ENCODE measurements at places on chromosomes 4 and X.

GRCh38 chr4:189780391-189780790 lies 160.3 kb upstream of the FRG1 start:
- DNase-seq = no peak

- DNase-seq = no peak
These were observed 162.8 kb downstream of the ARHGAP24 start for GRCh38 chr4:85637778-85638177.

DNA sequence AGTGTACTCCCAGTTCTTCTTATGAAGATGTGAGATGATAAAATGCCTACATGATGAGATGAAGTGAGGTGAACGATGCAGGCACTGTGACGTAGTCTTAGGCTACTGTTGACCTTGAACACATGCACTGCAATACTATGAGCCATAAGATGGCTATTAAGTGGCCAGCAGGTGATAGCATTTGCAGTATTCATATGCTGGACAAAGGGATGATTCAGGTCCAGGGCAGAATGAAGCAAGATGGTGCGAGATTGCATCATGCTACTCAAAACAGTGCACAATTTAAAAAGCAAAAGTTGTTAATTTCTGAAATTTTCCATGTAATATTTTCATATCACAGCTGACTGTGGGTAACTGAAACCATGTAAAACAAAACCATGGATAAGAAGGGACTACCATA lies 781.4 kb downstream of the PCDH18 start:
- DNase-seq = no peak

DNA sequence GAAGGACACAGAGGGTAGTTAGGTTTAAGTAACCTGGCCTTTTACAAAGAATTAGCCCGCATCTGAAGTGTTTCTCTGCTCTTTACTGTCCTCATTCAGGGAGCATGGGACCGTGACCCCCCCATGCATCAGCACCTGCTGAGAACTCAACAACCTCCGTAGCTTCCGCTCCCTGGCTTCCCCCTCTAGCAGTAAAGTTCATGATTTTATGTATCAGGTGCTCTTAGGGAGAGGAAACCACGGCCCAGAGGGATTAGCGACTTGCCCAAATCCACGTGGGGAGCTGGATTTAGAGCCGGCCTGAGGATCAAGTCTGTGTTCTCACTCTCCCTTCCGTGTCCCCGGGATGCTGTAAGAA lies 284.6 kb upstream of the GATB start:
- no peak for DNase-seq

GRCh38 chr4:72418458-72418857 lies 150.6 kb downstream of the ADAMTS3 start:
- DNase-seq = no peak

DNA sequence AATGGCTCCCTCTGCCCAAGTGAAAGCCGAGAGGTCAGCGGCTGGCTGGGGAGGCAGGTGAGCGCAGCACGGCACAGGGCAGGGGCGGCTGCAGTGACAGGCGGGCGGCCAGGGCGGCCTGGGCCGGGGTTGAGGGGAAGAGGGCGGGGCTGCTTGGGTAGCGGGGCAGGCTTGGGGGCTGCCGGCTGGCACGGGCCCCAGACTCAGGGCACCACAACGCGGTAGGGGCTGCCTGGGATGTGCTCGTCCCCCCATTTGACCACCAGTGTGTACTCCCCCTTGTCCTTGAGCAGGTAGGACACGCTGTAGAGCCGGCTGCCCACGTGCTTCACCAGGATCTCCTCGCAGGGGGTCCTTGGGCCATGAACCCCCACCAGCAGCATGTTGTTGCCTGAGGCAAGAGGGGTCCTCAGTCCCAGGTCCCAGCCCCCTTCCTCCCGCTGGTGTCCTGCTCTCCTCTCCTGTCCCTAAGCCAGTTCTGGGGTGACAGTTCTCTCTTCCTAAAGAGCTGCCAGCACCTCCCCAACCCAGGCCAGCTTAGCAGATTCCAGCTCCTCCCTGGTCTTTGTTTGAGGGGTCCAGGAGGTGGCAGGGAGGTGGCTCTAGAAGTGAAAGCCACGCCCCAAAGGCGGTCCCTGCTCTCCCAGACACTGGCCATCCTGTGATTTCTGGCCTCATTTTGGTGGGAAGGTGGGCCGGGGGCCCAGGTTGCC lies 25.6 kb downstream of the FLNA start:
- DNase-seq = no peak

GRCh38 chrX:118225711-118226428 lies 109.3 kb upstream of the KLHL13 start:
- DNase-seq = no peak

GRCh38 chrX:108316456-108316855 lies 121.8 kb downstream of the COL4A6 start:
- DNase-seq = no peak

- DNase-seq = no peak
These were observed 4.5 kb downstream of the PGRMC2 start for GRCh38 chr4:128283071-128283470.

DNA sequence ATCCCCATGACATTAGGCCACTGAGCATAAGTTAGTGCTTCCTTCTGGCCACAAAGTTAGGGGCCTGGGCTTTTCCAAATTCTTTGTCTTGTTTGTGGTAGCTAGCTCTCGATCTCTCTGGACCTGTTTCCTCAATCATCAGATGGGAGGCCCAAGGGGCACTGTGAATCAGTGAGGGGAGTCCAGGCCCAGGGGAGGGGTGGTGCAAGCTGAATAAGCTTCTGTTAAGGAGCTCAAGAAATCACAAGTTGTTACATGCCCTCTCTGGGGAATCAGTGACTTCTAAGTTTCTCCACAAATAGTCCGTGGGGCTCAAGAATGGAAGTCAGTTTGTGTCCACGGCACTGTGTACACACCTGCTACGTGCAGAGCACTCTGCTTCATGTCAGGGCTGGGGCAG lies 15.1 kb downstream of the AWAT2 start:
- DNase-seq = no peak

- no peak for DNase-seq
These were observed 49.7 kb upstream of the ELOVL6 start for GRCh38 chr4:110248100-110248499.

Measured in activated T-helper 1 cell treated with anti-CD3 and anti-CD28 coated beads, Interleukin-2, amount 50 U/mL, for 16 hours (primary cell).